Subcutaneous preadipocyte (primary cell): ENCODE measurements at places on chromosomes 12 and 14. TPM values are rescaled to one million over a fixed set of nuclear protein-coding genes. Genes with fewer than 3 reads are reported as not detected.

The KIF21A gene
- total RNA-seq: 6.2 and 10.6 TPM in 2 replicates

The GPR132 gene
- under 0.01 TPM in 1 of 2 replicates, not detected in the other for total RNA-seq

The DBX2 gene
- under 0.01 TPM in 2 replicates for total RNA-seq

The NUP37 gene
- total RNA-seq: 41.5 and 44.2 TPM in 2 replicates

The NINJ2 gene
- total RNA-seq: 2.5 and 5.5 TPM in 2 replicates

The SYNDIG1L gene
- total RNA-seq: not detected in 2 replicates

The SNRPF gene
- 10.9 and 11.8 TPM in 2 replicates for total RNA-seq

The LRP10 gene
- total RNA-seq: 64.5 and 67.6 TPM in 2 replicates
